Heart right ventricle (tissue), 16 donors: ENCODE measurements at places on chromosomes 5 and 9. TPM values are rescaled to one million over a fixed set of nuclear protein-coding genes. Genes with fewer than 3 reads are reported as not detected.
A peak's percentile ranks its signal among the peaks of the same experiment; 100 is the strongest.

Gene IL12B
- total RNA-seq = not detected

Gene UNC5A
- total RNA-seq = not detected

Gene TAF1L
- total RNA-seq = not detected

Gene ESM1
- total RNA-seq = not detected

Gene MARCOL
- total RNA-seq = not detected

Gene MEF2C
- 67.4 TPM for total RNA-seq

Gene PCDHGB4
- 6.1 TPM for total RNA-seq

Gene EFNA5
- 37.0 TPM for total RNA-seq

Gene QRFP
- not detected for total RNA-seq

DNA sequence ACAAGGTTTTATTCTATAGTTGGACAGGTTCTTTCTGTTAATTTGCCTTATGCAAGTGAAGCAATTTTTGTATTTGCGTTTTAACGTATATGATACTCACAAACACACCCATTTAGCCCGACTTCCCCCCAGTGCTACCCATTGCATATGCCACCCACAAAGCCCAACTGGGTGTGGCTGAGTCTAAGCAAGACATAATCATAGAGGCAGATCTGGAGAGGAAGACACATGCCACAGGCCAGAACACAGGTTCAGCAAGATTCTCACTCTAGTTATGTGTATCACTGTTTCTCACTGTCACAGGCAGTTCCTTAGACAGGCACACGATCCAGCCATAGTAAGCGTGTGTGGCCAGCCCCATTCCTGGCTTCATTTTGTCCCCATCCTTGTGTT lies 29.0 kb upstream of the PUM3 start:
- DNase-seq = no peak

GRCh38 chr5:173751266-173751600 lies 134.8 kb upstream of the BOD1 start:
- DNase-seq = no peak

DNA sequence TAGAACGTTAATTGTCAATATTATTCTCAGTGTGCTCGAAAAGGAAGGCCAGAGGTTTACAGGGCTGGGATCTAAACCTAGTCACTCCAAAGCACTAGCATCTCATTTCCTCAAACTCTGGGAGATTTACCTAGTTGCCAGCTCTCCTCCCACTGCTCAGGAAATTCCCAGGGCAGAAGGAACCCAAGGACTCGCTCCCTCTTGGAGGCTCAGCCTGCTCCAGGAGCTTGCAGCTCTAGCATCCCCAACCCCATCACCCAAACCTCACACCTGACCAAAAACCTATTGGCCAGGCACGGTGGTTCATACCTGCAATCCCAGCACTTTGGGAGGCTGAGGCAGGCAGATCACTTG lies 26.0 kb downstream of the SERINC5 start:
- no peak for DNase-seq

GRCh38 chr9:129701549-129701948 lies 36.1 kb downstream of the PRRX2 start:
- no peak for DNase-seq

DNA sequence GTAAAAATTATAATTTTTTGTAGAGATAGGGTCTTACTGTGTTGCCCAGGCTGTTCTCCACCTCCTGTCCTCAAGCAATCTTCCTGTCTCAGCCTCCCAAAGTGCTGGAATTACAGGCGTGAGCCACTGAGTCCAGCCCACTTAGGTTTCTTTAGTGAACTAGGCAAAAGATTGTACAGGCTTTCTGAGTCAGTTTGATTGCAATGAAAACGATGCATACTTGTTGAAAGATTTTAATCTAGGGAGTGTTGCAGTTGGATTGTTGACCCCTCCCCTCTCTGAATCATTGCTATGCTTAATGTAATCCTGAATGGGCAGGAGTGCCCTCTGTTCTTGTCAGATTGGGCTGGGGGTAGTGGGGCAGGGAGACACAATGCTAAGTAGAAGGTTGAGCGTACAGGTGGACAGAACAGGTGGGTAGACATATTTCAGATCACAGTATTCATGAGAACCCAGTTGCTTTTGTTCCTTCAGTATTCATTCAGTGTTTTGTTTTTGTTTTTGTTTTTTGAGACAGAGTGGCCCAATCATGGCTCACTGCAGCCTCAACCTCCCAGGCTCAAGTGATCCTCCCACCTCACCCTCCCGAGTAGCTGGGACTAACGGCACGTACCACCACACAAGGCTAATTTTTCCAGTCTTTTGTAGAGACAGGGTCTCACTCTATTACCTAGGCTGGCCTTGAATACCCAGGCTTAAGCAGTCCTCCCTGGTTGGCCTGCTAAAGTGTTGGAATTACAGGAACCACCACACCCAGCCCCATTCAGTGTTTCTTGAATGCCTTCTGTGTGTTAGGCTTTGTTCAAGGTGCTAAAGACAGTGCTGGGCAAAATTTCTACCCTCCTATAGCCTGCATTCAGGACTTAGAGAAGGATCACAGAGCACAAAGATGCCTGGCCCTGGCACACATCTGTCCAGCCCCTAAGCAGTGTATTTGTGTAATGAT lies 70.1 kb downstream of the KIAA1958 start:
- DNase-seq = no peak

DNA sequence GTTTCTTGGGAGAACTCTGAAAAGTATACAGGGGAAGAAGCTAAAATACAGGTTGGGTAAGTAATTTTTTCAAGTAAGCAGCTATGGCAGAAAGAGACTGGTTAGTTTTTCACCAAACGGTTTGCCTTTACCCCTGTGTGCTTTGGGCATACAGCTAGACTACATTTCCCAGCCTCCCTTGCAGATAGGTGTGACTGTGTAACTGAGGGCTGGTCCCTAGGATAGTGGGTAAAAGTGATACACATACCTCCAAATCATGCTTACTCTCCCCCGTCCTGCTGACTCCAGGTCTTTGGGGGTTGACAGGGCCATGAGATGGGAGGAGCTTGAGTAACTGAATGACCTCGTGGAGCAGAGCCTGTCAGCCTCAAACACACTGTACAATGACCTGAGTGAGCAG lies 208.6 kb upstream of the GDNF start:
- DNase-seq = no peak

GRCh38 chr5:21219251-21219650 lies 1231.3 kb upstream of the CDH18 start:
- DNase-seq = no peak

- DNase-seq = no peak
Observed at GRCh38 chr9:21904776-21905175, 89.4 kb downstream of the CDKN2A start.

DNA sequence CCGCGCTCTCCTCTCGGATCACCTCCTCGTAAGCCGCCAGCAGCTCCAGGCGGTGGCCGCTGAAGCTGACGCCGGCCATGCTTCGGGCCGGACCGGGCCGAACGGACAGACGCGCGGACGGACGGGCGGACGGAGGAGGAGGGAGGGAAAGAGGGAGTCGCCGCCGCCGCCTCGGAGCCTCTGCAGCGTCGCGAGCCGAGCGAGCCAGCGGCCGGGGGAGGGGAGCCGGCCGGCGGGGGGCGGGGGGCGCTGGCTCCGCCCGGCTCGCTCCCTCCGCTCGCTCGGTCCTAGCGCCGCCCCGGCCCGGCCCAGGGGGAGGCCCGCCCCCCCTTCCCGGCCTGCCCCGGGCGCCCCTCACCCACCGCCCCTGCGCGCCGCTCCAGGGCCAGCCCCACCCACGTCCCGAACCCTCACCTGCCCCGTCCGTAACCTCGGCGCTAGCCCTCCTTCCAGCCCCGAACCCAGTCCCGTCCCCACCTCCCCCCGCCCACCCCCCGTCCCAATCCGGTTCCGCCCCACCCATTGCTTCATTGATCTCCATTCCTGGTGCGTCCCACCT lies at the start of gene DBN1:
Gene DBN1 (minus strand): TSS at position 192 of the 559 bp plus-strand sequence. CDS start 113 bp downstream, at position 79.
- peak; percentile 64 for DNase-seq

- DNase-seq = no peak
Observed at GRCh38 chr5:79590396-79590999, 21.7 kb upstream of the TENT2 start.
